ENCODE measurements at places on chromosomes 4 and X.

- DNase-seq: no peak
Observed at GRCh38 chrX:20454117-20454516, 187.4 kb upstream of the RPS6KA3 start.

DNA sequence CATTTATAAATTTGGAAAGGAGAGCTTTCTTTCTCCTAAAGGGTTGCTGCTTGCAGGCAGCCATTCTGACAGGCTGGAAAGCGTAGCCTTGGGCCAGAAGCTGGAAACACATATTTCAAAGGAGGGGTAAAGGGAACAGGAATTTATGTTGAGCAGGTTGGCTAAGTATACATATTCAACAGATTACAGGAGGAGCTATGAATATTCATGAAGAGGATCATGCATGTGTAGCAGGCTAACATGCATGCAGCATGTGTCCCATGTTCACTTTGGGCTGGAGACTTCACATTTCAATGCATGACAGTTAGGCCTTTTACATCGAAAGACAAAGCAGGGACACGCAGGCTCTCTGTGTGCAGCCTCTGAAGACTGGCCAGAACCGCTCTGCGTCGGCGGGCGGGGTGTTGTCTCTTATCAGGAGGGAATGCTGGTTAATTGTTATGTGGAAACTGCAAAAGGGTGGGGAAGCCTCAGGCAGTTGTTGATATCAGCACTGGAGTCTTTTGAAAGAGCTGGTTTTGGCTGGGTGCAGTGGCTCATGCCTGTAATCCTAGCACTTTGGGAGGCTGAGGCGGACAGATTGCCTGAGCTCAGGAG, 31.5 kb downstream of the CASP3 start:
- DNase-seq: no peak

DNA sequence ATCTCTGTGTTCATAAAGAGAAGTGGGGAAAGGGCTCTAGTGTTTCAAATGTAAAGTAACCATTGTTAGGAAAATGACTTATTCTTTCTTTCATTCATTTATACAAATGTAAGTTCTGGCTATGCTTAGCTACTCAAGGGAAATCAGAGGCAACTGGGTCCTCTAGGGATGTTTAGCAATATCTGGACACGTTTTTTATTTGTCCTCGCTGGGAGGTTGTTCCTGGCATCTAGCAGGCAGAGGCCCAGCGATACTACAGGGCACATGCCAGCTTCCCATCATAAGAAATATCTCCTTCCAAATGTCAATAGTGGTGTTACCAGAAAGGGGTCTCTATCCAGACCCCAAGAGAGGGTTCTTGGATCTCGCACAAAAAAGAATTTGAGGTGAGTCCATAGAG, 150.0 kb downstream of the VCX3A start:
- no peak for DNase-seq

GRCh38 chr4:79854856-79855502, 218.1 kb downstream of the ANTXR2 start:
- no peak for DNase-seq

DNA sequence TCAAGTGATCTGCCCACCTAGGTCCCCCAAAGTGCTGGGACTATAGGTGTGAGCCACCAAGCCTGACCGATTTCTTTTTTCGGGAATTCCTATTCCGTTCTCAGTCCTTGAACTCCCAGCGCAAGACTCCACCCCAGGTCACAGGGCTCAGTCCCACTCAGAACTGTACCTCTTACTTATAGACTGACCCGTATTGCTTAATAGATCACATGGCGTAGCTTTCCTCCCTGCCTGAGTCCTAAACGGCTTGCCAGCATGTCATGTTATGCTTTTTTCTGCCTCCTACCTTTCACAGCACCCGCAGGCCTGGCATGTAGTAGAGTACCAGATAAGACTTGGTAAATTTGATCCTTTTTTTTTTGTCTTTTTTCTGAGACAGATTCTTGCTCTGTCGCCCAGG, 22.4 kb downstream of the SAT1 start:
- DNase-seq: no peak
